ENCODE measurements at places on chromosomes 3 and 15.
A peak's percentile ranks its signal among the peaks of the same experiment; 100 is the strongest.

- no peak for DNase-seq
These were observed 1.7 kb downstream of the RASSF1 start for GRCh38 chr3:50338965-50339364.

GRCh38 chr3:166283840-166284239 lies 446.6 kb upstream of the BCHE start:
- DNase-seq: no peak

DNA sequence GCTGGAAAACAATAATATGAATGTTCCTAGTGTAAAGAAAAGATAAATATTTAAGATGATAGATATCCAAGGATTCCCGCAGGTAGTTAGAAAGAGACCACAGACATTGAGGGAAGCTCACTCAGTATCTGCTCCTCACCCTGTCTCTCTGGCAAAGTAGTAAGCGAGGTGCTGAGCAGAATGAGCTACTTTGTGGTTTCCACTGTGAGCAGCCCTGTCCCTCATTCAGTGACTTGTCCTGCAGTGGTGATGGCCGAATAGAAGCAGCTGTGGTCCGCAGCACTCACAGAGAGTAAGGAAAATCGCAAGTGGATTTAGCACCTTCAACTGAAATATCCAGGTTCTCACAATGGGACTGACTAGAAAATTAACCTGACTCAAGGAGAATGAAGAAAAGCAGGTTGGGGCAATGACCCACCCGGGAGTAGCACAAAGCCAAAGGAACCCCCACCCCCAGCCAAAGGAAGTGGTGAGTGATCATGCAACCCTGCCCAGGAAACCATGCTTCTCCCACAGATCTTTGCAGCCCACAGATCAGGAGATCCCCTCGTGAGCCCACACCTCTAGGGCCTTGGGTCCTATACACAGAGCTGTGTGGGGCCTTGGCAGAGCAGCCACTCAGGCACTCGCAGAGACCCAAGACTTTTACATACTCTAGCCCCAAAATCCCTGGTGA lies 21.8 kb upstream of the SLC25A38 start:
- DNase-seq: no peak

- DNase-seq: no peak
These were observed 1.7 kb upstream of the HES1 start for GRCh38 chr3:194134231-194134756.

DNA sequence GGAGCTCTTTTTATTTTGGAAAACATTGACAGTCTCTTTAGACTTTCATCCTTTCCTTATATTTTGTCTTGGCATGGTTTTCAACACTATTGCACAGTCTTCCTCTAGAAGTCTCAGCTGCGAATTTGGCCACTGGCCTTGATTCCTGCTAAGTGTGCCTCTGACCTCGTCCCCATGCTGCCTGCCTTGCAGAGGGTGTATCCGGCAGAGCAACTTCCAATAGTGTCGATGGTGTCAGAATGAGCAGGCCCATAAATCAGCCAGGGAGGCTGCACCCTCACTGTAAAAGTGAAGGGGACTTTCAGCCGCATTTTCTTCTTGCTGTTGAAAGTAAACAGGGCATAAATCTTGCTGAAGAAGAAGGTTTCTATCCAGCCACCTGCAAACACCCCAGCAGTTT lies 336.7 kb upstream of the TRIM42 start:
- no peak for DNase-seq

- DNase-seq: no peak
These were observed 1.8 kb upstream of the NAALADL2 start for GRCh38 chr3:174857301-174857700.

- no peak for DNase-seq
These were observed 8.3 kb upstream of the PDCD6IP start for GRCh38 chr3:33790091-33790490.

GRCh38 chr15:44265757-44266156 lies 22.8 kb upstream of the GOLM2 start:
- no peak for DNase-seq

DNA sequence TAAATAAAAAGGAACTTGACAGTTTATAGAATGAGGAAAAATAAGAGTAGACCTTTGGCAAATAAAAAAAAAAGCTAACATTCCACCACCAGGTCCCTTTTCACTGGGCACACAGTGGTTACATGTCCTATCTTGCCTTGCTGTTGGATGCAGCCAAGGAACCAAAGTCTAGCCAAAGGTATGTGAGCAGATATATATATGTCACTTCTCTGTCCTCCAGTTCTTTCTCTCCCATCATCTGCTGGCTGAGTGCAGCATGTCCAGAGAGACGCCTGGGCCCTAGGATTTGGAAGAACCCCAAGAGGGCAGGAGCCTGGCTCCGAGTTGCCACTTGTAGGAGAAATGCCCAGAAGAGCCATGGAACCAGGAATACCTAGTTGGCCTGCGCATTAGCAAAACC lies 104.7 kb downstream of the SERPINI1 start:
- no peak for DNase-seq

DNA sequence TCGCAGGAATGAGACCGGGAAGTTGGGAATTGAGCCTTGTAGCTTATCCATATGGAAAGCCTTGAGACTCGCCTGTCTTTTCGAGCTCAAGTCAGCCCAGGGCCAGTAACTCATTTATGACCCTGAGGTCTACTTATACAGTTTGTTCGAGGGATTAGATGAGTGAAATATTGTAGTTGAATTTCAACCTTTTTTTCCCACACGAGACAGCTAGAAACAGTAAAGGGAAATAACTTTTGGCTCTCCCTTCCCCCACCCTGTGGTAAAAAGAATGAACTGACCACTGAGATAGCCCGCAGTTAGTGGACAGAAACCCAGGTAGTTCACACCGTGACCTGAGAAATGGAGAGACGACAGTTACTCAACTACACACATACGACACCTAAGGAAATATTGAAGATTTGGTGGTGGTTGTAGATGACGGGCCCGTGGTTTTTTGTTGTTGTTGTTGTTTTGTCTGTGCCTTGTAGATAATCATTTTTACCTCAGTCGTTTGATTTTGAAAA lies 841 bp downstream of the EIF3J start:
- DNase-seq: peak; percentile 32

DNA sequence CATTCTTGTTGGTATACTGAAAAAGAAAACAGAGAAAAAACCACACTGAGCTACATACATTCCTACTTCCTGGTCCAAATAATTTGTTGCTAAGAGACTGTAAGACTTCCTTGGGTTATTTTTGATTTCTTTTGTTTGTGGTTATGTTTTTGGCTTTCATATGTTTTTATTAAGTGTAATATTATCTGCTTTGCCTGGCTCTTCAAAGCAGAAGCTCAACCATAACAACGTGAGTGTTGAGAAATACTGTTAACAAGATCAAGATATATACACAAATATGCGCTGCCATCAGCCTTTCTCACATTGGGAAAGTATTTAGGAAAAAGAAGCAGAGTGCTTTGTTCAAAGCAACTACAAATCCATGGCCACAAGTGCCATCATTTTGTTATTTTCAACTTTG lies 556.2 kb upstream of the CBLB start:
- DNase-seq: no peak

- no peak for DNase-seq
These were observed 132.8 kb upstream of the ZPLD1 start for GRCh38 chr3:102302020-102302419.

GRCh38 chr3:52532517-52532837 lies 1.2 kb downstream of the NT5DC2 start:
- no peak for DNase-seq

GRCh38 chr3:28935146-28935545 lies 345.7 kb upstream of the RBMS3 start:
- DNase-seq: no peak

DNA sequence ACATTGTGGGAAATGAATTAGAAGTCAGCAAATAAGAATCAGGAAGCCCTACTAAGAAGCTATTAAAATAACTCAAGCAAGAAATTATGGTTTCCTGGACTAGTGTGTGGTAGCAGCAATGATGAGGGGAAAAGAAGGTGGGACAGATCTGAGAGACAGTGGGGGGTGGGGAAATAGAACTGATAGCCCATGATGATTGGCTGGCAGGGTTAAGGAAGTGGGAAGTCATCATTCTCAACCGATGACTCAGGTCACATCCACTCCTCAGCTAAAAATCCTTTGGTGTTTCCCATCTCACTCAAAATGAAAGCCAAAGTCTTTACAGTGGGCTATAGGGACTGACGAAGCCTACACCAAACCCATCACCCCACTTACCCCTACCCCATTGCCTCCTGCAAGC lies 153.9 kb upstream of the ARHGEF26 start:
- no peak for DNase-seq

- no peak for DNase-seq
These were observed 21.2 kb downstream of the RBP1 start for GRCh38 chr3:139518306-139518705.

Measured in GM23338 (cell line).